ENCODE measurements at places on chromosomes 16 and 17. TPM values are rescaled to one million over a fixed set of nuclear protein-coding genes. Genes with fewer than 3 reads are reported as not detected.
A peak's percentile ranks its signal among the peaks of the same experiment; 100 is the strongest.

BAHCC1 gene
- total RNA-seq, result 16.5 TPM

DPEP2 gene
- total RNA-seq, result 1.5 TPM

ZP2 gene
- 0.20 TPM for total RNA-seq

CACNA1H gene
- total RNA-seq, result 6.0 TPM

SLC13A2 gene
- total RNA-seq, result 17.1 TPM

BCO1 gene
- 2.2 TPM for total RNA-seq

DNA sequence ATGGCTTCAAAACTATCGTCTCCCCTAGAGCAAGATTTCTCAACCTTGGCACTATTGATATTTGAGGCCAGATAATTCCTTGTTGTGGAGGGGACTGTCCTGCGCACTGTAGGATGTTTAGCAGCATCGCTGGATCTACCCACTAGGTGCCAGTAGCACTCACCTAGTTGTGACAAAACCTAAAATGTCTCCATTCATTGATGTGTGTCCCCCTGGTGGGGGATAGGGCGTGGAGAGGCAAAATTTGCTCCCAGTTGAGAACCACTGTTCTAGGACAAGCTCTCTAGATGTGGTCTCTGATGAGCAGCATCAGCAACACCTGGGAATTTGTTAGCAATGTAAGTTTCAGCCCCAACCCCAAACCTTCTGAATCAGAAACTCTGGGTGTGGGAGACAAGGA, 259.0 kb downstream of the XYLT1 start:
- no peak for DNase-seq

DNA sequence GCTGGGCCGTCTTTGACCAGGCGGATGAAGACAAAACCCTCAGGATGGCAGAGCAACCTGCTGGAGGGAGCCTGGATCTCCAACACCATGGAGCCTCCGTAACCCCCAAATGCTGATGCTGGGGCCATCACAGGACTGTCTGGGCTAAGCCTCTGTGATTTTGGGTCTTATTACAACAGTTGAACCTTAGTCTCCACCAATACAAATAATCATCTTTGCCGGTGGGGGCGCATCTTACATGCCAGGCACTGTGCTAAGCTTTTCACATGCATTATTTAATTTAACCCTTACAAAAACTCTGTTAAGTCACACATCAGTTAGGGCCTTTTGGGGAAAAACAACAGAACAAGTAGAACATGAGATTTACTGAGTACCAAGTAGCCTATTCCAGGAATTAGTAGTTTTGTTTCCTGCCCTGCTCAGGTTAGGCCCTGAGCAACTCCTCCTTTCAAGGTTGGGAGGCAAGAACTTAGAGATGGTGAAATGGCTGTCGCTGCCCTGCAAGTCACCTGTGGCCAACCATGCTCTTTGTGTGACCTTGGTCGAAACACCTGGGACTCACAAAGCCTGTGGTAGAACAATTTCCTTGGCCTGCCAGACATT, 8.9 kb upstream of the ITGAM start:
- no peak for DNase-seq

- DNase-seq, result no peak
Measured at GRCh38 chr17:36869441-36869840, 67.8 kb upstream of the LHX1 start.

- no peak for DNase-seq
Measured at GRCh38 chr16:46768809-46769208, 20.7 kb upstream of the MYLK3 start.

DNA sequence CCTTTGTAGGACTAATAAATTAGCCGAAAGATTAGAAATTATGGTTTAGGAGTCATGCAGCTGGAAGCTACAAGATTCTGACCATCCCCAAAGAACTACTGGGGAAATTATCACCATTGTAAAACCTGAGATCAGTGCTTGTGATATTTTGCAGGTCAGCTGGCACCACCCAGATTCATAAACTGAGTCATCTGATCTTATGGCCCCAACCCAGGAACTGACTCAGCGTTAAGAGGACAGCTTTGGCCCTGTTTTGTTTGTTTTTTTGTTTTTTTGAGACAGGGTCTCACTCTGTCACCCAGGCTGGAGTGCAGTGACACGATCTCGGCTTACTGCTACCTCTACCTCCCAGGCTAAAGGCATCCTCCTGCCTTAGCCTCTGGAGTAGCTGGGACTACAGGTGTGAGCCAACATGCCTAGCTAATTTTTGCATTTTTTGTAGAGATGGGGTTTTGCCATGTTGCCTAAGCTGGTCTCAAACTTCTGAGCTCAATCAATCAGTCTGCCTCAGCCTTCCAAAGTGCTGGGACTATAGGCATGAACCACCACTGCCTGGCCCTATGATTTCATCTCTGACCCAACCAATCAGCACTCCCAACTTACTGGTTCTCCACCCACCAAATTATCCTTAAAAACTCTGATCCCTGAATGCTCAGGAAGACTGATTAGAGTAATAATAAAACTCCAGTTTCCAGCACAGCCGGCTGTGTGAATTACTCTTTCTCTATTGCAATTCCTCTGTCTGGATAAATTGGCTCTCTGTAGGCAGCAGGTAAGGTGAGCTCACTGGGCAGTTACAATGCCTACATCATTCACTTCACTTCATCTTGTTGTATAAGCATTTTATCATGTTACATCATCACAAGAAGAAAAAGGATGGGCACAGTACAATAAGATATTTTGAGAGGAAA, 79.4 kb upstream of the KSR1 start:
- DNase-seq, result no peak

DNA sequence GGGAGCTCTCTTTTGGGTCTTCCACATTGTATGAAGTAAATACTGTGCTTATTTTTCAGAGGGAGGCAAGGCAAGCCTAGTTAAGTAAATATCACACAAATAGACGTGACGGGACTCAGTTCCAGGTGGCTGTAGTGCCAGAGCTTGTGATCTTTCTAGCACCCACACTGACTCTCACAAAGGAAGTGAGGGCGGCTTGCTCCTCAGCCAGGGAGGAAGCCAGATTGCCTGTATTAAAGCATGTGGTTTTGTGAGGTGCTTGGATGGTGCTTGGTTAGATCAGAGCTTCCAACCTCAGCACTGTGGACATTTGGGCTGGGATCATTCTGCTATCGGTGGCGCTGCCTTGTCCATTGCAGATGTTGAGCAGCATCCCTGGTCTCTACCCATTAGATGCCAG, 80.1 kb downstream of the VAT1L start:
- DNase-seq, result no peak

DNA sequence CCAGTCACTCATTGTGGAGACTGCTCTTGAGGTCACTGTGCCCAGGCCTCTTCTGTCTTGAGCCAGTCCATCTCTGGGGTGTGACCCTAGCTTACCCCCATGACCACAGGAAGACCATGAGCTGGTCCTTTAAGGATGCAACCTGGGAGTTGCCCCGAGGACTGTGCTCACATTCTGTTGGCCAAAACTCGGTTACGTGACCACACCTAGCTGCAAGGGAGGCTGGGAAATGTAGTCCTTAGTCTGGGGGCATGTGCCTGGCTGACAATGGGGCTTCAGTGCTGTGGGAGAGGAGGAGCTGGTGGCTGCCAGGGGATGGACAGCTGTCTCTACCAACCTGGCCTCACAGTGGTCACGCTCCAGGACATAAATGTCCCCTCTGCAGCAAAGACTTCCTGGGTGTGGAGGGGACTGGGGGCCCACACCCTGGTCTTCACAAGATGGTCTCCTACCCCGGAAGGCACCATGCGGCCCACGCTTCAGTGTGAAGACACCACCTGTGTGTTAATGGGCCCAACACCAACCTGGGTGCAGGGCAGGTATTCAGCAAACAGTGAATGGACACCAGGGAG, 55.4 kb downstream of the JPH3 start:
- DNase-seq, result no peak

GRCh38 chr16:63527404-63527803, 1491.2 kb upstream of the CDH8 start:
- no peak for DNase-seq

GRCh38 chr17:11251561-11252107, 10.6 kb downstream of the SHISA6 start:
- no peak for DNase-seq

DNA sequence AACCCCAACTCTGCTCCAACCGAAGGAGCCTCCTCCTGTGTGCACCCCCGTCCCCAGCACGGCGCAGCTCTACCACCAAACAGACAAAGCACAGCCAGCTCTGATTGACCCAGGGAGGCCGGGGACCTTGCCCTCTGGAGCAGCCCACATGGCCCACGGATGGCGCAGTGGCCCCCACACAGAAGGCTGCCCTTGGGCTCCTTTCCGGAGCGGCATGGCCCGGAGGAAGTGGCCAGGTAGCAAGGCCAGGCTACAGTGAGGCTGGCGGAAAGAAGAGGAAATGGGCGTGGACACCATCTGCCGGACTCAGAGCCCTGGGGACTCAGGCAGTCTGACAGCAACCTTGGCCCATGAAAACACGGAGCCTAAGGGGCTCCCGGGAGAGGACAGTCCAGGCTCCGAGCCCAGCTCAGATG, 19.9 kb upstream of the ZC3H18 start:
- no peak for DNase-seq

- peak; percentile 75 for DNase-seq
Measured at GRCh38 chr16:68257906-68258800, 6.2 kb upstream of the SLC7A6 start.

DNA sequence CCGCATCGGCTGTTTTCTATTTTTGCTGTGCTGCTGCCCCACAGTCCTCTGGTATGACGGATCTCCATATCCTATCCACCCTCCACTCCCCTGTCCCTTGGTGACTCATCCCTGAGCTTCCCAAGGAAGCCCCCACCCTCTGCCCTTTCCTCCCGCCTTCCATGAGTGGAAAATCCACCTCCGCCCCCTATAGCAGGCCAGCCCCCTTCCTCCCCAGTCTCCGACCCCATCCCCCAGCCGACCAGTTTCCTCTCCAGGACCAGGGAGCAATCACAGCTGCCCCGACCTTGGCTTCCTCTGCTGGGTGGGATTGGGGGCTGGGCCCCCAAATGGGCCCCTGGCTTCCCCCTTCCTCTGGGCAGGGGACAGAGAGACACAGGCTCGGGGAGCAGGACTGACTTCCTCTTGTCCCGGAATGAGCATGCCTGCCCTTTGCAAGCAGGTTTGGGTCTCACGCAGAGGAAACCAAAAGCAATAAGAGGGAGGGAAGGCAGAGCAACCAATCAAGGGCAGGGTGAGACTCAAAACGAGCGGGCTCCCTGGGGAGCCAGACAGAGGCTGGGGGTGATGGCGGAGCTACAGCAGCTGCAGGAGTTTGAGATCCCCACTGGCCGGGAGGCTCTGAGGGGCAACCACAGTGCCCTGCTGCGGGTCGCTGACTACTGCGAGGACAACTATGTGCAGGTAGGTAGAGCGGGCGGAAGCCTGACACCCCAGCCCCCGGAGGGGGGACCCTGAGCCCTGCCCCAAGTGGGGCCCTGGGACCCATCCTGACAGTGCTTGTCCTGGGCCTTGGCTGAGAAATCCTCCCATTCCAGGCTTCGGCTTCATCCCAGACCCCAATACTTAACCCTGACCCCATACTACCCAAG, at the start of the genes ABI3 and GNGT2:
TSS of gene ABI3 (plus strand) at position 550 of the 872 bp plus-strand sequence. CDS start at position 568, 18 bp downstream.
TSS of gene GNGT2 (minus strand) at position 417 of the 872 bp plus-strand sequence. CDS start 3,152 bp downstream, outside the sequence.
- DNase-seq, result peak; percentile 65

GRCh38 chr17:36214918-36215317, 4.1 kb downstream of the CCL4L2 start:
- DNase-seq, result no peak

DNA sequence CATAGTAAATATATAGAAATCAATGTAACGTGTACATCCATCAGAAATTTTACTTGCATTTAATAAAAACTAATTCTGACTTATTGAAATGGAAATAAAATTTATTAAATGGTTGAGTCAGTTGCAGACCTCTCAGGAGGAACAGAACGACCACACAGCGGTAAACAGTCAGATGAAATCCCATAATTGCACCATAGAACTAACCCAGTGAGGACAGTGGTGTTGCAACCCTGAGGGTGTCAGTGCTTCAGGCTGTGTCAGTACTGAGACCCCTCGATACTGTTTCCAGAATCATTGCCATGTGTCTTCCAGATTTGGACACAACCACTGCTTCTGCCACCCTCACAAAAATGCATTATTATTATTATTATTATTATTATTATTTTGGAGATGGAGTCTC, 29.0 kb upstream of the SSTR2 start:
- DNase-seq, result no peak

GRCh38 chr16:86016201-86016965, 117.4 kb downstream of the IRF8 start:
- peak; percentile 39 for DNase-seq

DNA sequence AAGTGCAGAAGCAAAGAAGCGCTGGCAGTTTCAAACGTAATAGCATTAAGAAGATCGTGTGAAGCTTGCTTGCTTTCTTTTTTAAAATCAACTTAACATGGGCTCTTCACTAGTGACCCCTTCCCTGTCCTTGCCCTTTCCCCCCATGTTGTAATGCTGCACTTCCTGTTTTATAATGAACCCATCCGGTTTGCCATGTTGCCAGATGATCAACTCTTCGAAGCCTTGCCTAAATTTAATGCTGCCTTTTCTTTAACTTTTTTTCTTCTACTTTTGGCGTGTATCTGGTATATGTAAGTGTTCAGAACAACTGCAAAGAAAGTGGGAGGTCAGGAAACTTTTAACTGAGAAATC, 17.4 kb upstream of the RAB11FIP4 start:
- no peak for DNase-seq

DNA sequence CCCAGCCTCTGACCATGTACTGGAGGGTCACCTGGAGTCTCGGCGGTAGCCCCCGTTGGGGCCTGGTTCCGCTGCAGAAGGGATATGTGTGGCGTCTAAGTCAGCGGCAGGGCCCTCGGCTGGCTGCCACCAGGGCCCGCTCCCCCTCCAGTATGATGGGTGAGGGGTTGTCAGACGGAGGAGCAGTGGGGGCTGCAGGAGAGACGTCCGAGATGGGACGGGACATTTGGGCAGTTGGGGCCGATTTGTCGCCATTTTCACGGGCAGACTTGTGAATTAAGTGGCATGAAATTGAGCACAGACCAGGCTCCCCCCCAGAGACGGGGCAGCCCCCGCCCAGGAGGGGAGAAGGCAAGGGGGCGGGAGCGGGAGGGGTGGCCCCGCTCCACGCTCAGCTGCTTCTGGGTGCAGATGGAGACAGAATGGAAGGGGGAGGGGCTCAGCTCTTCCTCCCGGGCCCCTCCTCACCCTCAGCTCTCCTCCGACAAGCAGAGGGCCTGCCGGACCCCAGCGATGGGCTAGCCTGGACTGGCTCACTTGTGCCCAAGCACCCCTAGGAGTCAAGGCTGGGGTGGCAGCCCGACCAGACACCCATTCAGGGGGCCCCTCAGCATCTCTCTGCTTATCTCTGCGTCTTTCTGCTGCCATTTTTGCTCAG, 52.7 kb upstream of the LHX1 start:
- no peak for DNase-seq

- DNase-seq, result no peak
Measured at GRCh38 chr17:53527473-53527872, 295.3 kb upstream of the KIF2B start.

Measured in mucosa of descending colon (tissue), 3 donors.